Adrenal gland (tissue), 19 donors: ENCODE measurements at places on chromosomes 7 and 10.

DNA sequence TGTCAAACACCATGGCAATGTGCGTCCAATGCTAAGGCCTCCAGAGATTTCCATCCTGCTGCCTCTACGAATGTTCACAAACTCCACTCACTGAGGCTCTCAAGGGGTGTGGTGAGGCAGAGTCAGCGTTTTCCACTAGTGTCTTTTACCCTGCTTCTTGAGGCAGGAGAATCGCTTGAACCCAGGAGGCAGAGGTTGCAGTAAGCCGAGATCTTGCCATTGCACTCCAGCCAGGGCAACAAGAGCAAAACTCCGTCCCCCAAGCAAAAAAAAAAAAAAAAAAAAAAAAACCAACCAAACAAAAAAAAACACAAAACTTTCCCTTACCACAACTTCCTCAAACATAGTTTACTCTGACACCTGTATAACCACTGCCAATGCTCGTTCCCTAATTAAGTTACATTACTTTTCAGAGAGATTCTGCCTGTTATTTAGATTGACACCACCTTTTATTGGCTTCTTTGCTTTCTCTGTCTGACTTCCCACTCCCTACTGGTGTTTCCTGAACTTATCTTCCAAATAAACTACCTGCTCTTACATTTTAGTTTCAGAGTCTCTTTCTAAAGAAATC lies 102.1 kb upstream of the ZNF746 start:
- no peak for DNase-seq

- no peak for DNase-seq
Observed at GRCh38 chr7:156985101-156985992, 25.1 kb downstream of the MNX1 start.

GRCh38 chr10:24451325-24451820 lies 242.4 kb downstream of the KIAA1217 start:
- DNase-seq, result no peak

- DNase-seq, result no peak
Observed at GRCh38 chr10:87771871-87772500, 46.0 kb downstream of the ATAD1 start.

DNA sequence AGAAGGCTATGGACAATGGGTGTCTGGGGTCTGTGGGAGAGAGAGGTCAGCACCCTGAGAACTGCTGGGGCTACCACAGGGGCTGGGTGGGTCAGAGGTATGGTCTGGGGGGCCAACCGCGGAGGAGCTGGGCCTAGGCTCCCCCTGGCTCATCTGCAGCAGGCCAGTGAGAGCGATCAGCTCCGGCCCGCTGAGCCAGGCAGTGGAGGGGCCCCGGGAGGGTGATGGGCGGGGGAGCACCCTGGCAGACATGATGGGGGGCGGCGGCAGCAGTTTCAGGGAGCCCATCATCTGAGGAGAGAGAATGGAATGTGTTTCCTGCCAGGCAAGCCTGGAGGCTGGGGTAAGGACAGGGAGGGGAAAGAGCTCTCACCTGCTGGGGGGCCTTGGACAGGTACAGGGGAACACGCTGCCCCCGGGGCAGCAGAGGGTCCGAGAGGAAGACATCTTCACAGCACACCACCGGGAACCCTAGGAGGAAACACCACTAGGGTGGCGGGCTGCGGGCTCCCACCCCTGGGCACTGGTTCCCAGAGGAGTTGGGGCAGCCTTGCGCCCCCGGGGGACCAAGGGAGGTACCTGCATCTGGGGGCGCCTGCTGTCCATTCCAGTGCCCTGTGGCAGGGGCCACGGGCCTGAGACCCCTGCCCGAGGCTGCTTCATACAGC lies 1.3 kb downstream of the SAP25 start:
- no peak for DNase-seq

DNA sequence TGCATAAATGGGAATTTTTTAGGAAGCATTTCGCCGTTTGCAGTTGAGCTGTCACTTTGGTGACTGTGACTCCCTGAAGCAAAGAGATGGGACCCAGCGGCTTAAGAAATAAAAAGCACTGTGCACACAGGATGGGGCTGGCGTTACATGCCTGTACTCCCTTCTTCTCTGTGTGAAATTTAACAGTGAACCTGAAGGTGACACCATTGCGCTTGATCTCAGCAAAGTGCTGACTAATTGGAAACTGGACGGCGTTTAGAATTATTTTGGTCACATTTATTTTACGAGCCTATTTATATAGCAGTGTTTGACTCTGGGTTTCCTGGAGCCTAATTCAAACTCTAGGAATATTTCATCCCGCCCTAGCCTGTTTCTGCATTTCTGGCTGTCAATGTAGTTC lies 146.2 kb downstream of the PAXIP1 start:
- DNase-seq, result no peak

GRCh38 chr10:93718937-93719725 lies 16.7 kb upstream of the FRA10AC1 start:
- no peak for DNase-seq

DNA sequence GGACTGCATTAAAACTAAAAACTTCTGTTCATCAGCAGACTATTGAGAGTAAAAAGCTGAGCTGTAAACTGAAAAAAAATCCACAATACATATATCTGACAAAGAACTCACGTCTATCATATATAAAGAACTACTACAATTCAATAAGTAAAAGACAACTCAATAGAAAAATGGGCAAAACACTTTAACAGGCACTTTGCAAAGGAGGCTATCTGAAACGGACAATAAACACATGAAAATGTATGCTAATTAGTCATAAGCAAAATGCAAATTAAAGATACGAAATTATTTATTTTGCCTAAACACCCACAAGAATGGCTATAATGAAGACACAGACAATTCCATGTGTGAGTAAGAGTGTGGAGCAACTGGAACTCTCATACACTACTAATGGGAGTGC lies 18.1 kb downstream of the CARD11 start:
- no peak for DNase-seq

DNA sequence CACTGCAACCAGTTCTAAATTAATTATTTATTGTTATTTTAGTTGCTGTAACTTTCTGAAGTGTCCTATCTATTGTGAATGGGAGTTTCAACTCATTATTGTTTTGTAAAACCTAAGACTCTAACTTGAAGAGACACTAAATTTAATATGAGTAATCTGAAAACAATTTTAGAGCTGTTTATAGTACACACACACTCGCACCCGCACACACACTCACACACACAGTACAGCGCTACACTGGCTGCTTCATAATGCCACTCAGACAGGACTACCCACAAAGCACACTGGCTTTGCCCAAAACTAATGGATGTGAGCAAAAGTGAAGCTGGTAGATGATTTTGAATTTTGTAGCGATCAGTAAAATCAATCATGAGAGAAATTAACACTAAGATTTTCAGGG lies 238.9 kb upstream of the ETV1 start:
- DNase-seq, result no peak

DNA sequence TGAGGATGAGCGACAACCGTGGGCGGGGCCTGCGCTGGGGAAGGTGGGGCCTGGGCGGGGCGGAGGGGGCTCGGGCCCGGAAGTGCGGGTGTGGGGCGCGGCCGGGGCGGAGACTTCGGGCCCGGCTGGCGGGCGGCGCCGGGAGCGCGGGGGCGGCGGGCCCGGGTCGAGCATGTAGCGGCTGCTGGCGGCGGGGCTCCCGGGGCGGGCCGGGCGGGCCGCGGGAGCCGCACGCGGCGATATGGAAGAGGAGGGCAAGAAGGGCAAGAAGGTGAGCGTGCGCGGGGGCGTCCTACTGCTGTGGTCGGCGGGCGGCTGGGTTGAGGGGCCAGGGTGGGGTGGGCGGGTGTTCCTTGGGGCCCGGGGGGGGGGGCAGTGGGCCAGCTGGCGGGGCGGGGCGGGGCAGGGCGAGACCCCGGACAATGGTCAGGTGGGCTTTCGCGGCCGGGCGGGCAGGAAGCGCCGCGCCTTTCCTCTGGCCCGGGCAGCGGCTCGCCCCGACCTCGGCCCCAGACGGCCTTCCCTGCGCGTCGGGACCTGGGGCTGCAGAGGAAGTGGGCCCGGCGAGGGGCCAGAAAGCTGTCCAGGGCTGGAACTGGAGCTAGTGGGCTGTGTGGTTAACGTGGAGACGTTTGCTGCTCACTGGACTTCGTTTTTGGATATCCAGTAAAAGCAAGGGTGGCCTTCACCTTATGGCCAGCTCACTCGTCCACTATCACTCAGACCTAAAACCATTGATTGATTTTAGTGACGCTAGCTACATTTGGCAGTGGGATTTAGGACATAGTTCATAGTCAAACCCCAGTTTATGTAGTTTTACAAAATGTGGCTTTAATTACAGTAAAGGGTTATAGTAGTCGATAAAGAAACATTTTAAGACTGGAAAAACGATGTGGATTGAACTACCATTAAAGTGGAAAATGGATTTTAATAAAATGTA lies at the start of gene CCM2:
Gene CCM2, plus strand, starts transcription at position 109 of the 940 bp plus-strand sequence. Its CDS starts 133 bp downstream, at position 242.
- peak; percentile 71 for DNase-seq

- DNase-seq, result no peak
Observed at GRCh38 chr7:111414374-111414773, 147.9 kb downstream of the IMMP2L start.
